ENCODE measurements at places on chromosomes 4 and X.

GRCh38 chrX:109936114-109936513 lies 66.8 kb upstream of the TMEM164 start:
- no peak for DNase-seq

DNA sequence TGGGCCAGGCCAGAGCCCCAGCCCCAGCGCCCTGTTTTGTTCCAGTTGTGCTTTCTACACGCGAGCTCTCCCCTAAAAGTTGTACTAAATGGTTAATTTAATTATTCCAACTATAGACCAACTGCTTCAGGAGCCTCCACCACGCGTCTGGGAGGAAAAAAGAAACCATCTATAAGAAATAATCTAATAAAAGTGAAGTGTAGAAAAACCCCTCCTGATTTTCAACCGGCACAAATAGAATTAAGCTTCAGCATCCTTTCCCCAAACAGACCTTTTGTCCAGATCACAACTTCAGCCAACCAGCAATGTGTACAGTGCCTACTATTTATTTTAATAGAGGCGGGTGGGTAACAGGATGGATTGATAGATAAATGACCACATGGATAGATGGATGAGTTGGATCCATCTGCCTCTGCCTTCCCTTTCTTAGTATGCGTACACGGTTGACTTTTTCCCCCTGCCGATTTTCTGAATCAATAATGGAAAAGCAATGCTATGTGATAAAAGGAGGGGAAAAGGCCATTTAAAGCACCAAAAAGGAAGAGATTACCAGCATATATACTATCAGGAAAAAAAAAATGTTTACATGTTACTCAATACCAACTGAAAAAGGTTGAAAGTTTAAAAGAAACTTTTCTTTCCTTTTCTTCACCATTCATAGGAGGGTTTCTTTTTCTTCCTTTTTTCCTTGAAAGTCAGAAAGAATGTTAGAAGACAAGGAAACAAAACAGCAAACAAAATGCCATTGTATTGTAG lies 3.7 kb upstream of the PHOX2B start:
- no peak for DNase-seq

DNA sequence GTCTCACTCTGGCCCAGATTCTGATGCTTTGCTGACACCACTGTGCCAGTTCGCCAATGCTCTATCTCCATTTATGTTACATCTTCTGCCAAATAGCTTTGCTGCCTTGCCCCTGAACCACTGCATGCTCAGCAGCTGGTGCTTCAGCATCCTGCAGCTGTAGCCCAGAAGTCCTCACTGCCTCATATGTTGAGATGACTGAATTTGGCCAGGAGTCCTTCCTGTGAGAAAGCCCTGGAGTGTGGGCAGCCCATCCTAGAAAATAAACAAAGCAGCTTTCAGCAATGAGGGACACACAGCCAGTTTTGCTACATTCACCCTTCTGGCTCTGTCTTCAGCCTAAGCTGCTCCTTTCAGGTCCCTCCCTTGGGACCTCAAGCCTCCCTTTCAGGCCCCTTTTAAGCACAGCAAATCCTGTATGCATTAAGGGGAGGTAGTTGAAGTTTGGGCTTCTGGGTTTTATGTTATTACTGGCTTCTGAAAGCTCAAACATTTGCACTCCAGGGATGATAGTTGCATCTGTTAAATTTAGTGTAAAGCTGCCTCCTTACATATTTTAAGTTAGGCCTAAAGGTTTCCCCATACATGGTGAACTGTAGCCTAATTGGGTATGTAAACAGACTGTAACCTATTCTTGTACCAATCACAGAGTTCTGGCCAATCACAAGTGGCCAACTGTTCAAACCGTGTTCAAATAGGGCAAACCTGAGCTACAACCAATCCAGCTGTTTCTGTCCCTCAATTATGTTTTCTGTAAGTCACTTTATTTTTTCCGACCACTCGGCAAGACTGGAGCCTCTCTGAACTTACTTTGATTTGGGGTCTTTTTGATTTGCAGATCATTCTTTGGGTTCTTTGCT lies 2.1 kb upstream of the TMEM165 start:
- no peak for DNase-seq

- DNase-seq, result no peak
These were observed 21.2 kb upstream of the ANTXR2 start for GRCh38 chr4:80094191-80094590.

GRCh38 chrX:46757593-46757992 lies 1.3 kb downstream of the SLC9A7 start:
- no peak for DNase-seq

DNA sequence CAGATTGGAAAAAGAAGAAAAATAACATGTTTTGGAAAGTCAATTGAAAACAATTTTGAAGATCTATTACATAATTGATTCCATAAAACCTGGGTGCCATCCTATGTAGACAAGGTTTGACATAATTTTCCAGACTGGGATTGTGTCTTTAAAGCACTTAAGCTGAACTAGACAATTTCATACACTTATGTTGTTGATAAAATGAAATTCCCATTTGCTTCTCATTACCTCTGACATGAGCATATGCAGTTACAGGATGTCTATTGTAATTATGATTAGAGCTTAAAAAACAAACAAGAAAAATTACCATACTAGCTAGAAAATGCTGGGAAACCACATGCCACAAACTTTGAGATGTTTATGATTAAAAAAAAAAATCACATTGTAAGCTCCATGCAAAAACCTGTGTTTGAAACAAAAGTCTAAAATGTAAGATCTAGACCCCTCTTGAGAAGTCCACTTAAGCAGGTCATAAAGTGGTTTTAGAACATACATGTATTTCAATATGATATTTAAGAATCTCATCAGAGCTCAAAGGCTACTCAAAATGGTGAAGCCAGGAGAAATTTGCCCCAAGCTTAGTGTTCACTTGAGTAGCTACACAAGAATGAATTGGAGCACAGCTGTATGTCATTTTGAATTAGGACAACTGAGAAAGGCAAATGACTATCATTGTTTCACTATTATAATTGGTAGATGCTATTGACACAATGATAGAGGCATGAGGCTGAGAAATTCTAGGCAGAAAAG lies 181.1 kb upstream of the PABPC4L start:
- DNase-seq, result no peak

- no peak for DNase-seq
These were observed 227.5 kb upstream of the FGF13 start for GRCh38 chrX:138939038-138939437.

DNA sequence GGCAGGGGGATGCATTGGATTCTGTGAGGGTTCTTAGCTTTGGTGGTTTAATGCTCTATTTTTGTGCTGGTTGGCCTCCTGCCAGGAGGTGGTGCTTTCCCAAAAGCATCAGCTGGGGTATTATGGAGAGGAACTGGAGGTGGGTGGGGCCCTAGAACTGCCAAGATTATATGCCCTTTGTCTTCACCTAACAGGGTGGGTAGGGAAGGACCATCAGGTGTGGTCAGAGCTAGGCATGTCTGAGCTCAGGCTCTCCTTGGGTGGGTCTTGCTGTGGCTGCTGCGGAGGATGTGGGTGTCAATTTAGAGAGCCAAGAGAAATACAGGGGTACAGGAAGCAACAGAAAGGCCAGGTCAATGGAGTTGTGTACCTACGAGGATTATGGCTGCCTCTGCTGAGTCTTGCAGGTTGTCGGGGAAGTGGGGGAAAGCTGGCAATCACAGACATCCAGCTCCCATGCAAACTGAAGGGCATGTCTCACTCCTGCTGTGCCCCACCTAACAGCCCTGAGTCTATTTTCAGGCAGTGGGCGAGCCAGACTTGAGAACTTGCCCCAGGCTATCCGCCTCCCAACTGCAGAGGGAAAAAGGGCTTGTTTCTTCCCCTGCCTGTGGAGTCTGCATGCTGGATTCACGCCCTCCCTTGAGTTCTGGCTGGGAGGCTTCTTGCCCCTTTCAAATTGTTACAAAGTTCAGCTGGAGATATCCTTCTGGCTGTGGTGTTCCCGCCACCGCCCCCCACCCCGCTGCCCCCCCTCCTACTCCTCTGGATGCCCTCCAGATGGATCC lies 212.0 kb downstream of the COMMD8 start:
- no peak for DNase-seq

DNA sequence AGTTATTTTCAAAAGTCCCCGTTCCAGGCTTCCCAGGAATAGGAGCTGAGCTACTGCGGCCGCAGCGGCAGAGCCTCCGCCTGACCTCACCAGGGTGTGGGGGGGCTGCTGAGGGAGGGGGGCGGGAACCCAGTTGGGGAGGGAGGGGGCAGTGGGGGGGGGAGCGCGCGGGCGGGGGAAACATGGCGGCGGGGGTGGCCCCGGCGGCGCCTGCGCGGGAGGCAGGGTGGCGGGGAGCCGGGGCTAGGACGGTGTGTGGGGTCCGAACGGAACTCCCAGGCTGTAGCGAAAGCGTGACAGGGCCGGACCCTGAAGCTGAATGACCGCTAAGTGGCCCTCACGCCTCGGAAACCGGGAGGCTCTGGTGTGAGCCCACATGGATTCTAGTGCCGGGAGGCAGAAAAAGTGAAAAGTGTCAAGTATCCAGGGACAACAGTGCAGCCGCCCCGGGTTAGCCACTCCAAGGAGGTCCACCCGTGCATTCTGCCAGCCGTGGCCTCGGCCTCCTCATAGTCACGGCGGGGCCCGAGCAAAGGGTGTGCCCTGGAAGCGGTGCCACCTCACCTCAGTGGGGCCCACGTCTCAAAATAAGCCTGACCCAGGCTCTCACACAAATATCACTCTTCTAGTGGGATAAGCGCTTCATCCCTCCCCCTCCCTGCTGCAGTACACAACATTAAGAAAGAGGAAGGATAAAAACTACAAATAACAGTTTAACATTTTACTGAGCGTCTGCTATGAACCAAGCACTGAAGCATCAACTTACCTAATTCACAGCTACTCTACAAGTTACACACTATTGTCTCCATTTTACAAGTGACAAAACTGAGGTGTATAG lies at the start of gene KLHL13:
KLHL13 (minus strand) TSS at position 98 of the 838 bp plus-strand sequence. CDS start 88,337 bp downstream, outside the sequence.
- no peak for DNase-seq

- no peak for DNase-seq
These were observed 587 bp downstream of the TIMM8A start for GRCh38 chrX:101347859-101348451.

GRCh38 chr4:26310264-26310663 lies 10.6 kb upstream of the RBPJ start:
- DNase-seq, result no peak

DNA sequence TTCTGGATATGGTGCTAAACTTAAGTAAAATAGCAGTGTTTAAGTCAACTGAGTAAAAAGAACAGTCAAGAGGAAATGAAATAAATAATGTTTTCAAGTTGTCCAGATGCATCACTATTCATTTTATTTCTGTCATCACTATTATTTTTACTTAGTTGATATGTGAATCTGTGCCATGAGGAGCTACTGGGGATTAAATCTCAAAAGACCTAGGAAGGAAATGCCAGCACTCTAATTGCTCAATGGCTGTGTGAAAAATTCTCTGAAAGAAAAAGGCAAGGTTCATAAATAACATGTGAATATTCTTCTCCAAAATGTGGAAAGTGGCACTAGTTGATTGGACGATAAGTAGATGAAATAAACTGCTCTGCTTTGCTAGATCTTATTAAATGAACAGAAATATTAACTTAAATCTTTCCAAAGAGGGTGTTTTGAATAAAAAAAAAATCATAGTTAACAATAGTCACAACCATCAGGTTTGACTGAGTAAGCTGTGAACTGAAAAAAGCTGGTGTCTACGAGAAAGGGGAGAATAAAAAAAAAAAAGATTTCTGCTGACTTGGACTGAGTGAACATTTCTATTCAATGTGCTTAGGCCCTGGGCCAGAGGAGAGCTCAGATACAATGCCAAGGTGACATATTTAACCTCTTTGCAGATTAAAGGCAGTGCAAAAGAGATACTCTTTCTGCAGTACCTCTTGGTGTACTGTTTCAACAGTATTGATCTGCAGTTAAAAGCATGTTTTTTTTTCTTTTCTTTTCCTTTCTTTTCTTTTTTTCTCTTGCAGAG lies 1.6 kb downstream of the SPARCL1 start:
- no peak for DNase-seq

DNA sequence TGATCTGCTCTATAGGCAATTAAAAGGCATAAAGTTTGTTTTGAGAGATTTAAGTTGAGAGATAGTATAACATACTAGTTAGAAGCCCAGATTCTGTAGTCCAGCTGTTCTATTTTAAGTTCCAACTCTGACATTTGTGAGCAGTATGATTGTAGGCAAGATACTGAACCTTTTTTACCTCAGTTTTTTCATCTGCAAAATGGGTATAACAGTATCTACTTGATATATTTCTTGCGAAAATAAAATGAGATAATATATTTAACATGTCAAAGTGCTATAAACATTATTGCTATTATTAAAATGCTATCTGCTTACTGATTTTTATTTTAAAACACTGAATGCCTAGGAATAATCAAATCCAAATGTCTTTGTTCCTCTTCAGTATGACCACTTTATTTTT lies 19.2 kb downstream of the TMPRSS11F start:
- no peak for DNase-seq

- DNase-seq, result no peak
These were observed 613.5 kb downstream of the PCDH18 start for GRCh38 chr4:136918772-136919171.

DNA sequence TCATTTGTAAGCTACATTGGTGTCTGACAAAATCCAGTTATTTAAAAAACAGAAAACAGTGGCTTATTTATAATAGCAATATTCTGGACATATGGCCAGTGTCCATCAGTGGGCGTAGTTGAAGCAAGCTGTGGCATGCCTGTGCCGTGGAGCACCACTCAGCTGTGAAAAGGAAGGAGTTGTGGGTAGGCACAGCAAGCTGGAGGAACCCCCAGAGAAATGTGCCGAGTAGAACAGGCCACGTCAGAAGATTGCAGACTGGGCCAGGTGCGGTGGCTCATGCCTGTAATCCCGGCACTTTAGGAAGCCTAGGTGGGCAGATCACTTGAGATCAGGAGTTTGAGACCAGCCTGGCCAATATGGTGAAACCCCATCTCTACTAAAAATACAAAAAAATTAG lies 102.4 kb downstream of the GPR143 start:
- no peak for DNase-seq

GRCh38 chr4:121064482-121064881 lies 7.9 kb downstream of the NDNF start:
- no peak for DNase-seq

DNA sequence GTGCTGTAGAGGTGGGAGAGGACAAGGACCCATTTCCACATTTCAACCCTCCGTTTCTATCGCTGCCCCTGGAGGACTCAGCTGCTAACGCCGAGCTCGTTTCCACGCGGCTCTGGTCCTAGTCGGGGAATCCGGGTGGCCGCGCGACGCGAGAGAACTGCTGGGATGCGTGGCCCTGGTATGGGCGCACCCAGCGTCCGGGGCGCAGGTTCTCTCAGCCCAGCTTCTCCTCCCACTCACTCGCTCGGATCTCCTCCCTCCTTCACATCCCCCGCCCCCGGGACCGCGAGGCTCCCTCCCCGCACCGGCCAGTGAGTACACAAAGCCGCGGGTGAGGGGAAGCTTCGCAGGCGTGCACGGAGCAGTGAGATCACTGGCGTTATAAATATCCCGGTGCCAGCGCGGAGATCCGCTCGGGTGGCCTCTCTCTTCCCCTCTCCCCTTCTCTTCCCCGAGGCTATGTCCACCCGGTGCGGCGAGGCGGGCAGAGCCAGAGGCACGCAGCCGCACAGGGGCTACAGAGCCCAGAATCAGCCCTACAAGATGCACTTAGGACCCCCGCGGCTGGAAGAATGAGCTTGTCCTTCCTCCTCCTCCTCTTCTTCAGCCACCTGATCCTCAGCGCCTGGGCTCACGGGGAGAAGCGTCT lies at the start of gene FGF5:
FGF5 (plus strand) TSS at position 412 of the 649 bp plus-strand sequence; CDS start at position 573, 161 bp downstream.
- DNase-seq, result no peak
